Endothelial cell (in vitro differentiated cells): ENCODE measurements at places on chromosomes 3 and 15. TPM values are rescaled to one million over a fixed set of nuclear protein-coding genes. Genes with fewer than 3 reads are reported as not detected.

DNA sequence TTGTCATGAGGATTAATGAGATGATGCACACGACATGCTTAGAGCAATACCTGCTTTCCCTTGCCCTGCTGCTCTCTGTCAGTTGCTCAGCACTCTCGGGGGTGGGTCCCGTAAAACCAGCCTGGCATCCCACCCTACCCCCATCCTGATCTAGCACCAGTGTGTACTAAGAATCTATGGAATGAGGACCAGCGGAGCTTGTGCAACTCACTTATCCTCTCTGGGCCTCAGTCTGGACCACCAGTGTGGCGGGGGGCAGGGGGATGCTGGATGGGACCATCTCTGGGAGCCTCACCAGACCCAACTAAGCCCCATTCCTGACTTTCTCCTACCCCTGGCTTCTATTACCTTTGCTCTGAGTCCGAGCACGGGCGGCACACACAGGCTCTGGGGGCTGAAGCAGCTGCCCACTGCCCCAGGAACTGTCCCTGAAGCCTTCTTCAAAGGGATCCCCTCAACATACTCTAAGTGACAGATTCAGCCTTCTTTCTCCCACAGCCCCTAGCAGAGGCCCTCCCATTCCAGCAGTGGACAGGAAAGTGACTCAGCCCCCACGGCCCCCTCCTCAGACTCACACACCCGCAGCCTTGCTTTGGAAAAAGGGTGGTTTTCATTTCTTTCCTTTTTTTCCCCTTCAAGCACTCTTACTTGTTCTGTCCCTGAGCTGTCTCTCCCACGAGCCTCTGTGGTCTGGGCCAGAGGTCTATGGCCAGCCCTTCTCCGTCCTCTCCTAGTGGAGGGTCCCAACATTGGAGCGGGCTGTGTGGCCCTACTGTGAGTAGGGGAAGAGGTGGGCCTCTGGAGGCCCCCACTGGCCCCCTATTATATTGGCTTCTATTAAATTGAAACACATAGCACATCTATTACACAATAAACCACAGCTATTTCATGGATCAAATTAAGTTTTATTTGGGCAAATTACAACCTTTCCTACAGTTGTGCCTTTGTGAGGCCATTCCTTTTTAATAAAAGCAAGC, 100.3 kb downstream of the SMAD6 start:
- DNase-seq = no peak

DNA sequence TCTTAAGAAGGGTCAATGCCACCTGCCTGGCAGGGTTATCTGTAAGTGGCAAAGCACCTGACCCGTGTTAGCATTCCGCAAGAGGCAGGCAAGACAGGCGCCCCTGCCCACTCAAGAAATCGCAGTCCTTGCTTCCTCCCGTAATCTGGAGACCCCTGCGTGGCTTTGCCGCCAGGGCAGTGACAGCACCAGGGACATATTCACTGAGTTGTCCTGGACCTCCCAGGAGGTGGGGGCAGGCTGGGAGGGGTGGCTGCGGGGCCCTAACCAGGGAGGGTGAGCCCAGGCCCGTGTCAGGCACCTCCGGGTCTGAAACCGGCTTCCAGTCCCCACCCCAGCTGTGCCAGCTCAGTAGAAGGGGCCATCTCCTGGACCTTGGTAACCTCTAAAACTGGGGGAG, 15.8 kb upstream of the SEC13 start:
- no peak for DNase-seq

DNA sequence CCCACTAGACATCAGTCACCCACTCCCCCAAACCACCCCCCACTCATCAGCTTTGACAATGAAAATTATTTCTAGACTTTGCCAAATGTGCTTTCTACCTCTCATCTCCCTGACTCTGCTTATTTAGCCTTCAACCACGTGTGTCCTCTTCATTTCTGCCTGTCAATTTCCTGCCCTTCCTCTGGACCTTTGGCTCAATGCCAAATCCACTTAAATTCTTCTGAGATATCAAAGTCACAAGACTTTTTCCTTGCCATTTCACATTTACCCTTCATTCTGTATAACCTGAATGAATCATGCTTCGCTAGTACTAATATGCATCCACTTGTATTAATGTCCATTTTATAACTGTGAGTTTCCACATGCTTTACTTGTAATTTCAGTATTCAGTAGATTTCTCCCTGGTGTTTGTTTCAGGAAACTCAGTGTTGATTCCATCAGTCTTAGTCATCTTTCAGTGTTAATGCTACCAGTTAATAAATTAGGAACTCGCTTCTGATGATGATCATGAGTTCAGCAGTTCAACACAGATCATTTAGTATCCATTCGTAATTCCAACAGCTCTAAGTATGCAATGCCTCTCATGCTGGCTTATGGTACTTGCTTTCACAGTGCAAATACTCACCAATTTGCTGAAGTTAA, 128.2 kb upstream of the OSTN start:
- DNase-seq = no peak

DNA sequence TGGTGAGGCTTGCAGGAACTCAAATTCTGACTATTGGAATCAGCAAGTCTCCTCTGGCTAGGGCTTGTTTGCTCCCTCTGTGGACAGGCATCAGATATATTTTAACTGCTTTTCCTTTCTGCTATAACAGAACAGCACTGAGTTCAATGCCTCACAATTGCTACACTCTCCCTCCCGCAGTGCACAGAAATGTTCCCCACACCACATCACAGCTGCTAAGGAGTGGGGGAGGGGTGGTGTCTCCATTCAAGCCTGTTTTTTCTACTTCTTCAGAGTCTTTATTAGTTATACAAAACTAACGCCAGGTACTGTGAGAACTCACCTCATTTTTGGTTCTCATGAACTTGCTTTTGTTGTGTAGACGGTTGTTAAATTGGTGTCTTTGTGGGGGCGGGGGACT, 68.5 kb downstream of the BCHE start:
- no peak for DNase-seq

GRCh38 chr3:20511863-20512505, 326.0 kb upstream of the SGO1 start:
- DNase-seq = peak; percentile 4

GRCh38 chr3:29322586-29322985, 41.7 kb downstream of the RBMS3 start:
- DNase-seq = no peak

GRCh38 chr15:101162701-101163483, 89.0 kb downstream of the CHSY1 start:
- DNase-seq = no peak

GRCh38 chr15:25054943-25055342, 100.2 kb downstream of the SNRPN start:
- no peak for DNase-seq

DNA sequence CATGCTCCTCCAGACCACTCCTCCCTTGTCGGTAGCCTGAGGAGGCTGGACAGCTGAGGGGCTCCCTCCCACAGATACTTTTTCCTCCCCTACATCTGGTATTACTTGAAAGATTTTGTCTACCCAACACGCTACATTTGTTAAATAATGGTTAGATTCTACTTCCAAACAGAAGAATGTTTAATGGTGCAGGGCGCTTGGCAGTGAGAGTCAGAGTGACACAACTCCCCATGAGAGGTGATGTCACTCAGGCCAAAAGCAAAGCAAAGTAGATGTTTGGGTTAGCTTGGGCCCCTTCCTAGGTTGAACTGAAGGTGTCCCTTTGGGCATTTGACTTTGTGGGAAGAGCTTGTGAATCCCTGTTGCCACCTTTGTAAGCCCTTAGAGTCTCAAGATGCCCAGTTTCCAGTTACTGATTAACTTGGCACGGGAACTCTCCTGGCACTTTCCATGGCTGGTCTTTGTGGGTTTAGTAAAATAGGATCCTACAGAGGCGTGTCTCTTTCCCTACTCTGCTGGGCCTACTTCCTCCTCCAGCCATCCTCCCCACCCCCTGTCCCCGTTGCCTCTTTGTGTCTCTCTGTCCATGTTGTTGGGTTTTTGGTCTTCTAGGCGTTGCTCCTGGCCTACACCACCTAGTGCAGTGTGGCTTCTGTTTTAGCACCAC, 5.6 kb downstream of the LIMD1 start:
- DNase-seq = no peak

Gene IMPG2
- total RNA-seq = 0.74 TPM

Gene KCNMB2
- not detected for total RNA-seq

DNA sequence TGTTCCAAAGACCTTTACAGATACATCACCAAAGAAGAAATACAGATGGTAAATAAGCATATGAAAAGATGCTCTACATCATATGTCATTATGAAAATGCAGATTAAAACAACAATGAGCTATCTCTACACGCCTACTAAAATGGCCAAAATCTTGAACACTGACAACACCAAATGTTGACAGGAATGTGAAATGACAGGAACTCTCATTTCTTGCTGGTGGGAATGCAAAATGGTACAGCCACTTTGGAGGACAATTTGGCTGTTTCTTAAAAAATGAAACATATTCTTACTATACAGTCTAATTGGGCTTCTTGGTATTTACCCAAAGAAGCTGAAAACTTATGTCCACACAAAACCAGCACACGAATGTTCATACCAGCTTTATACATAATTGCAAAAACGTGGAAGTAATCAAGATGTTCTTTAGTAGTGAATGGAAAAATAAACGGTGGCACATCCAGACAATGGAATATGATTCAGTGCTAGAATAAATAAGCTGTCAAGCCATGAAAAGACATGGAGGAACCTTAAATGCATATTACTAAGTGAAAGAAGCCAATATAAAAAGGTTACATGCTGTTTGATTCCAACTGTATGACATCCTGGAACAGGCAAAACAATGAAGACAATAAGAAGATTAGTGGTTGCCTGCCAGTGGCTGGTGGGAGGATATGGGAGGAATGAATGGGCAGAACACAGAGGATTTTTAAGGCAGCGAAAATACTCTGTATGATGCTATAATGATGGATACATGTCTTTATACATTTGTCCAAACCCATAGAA, 81.3 kb upstream of the NEDD4 start:
- no peak for DNase-seq

Gene SCG5
- total RNA-seq = 15.6 TPM

Gene OR5K2
- not detected for total RNA-seq

- no peak for DNase-seq
Observed at GRCh38 chr3:162262129-162262528, 765.5 kb downstream of the OTOL1 start.

Gene CLEC3B
- 0.41 TPM for total RNA-seq

- DNase-seq = peak; percentile 4
Observed at GRCh38 chr3:74139648-74140047, 474.8 kb downstream of the CNTN3 start.

DNA sequence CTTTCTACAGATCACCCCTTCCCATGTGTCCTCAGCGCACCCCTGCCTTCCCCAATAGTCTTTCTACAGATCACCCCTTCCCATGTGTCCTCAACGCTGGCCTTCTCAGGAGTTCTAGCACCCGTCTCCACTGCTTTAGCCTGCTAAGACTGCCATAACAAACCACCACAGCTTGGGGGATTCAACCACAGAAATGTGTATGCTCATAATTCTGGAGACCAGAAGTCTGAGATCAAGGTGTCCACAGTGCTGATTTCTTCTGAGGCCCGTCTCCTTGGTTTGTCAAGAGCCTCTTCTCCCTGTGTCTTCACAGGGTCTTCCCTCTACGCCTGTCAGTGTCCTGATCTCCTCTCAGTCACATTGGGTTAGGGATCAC, 68.1 kb upstream of the CGNL1 start:
- DNase-seq = no peak

Gene COL7A1
- 5.2 TPM for total RNA-seq

DNA sequence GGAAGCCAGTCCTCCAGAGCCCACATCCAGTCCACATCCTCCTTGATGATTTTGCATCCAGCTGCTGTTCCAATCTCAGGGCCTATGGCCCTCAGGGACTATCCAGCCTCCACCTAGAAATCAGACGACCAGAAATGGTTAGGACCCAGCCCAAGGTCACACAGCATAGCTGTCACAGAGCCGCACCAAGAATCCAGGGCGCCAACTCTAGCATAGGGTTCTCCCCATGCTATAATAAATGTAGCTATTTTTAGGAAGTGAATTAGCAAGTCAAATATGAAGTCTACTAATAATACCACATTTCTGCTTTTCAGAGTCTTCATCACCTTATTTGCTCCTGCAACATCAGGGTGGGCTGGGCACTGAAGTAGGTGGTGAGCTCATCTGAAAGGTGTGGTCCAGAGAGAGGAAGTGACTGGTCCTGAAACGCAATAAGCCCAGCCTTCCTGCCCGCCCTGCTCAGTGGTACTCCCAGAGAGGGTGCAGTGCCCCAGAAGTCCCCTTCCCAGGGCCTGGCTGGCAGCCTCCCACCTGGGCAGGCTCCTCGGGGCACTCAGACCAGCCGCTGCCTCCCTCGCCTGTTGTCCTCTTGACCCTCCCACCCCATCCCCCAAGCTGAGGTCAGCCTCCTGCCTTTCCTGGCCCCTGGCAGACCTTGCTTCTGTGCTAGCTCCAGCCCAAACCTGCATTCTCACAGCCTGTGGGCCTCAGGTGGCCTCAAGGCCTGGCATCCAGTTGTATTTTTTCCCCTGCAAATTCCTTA, 17.6 kb upstream of the CYP11A1 start:
- DNase-seq = no peak

Gene FBXW12
- not detected for total RNA-seq

DNA sequence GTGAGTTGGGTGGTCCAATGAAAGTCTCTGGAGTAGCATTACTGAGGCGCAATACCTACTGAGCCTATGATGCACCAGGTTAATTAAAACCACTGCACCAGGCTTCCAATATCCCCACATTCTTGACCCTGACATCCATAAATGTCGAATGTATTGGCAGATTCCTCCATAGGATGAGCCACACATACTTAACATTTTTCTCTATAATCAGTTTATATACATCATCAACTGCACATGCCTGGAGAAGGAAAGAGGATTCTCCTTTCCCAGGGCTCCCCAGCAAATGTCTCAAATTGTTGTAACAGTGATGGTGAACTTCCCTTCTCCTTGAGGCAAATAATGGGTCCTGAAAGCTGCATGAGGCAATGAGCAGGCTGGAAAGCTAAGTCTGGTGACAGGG, 82.3 kb upstream of the LPP start:
- DNase-seq = no peak

DNA sequence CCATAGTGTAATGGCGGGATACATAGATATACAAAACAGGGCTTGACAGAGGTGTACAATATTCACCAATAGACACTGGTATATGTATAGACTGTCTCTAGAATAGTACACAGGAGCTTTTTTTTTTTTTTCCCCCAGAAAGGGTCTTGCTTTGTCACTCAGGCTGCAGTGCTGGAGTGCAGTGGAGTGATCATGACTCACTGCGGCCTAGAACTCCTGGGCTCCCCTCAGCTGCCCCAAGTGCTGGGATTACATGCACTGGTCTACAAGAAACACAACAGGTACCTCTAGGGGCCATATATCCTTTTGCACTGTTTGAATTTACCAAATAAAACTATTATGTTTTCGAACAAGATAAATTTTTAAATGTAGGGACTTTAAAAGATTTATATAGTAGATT, 12.3 kb downstream of the RHOA start:
- DNase-seq = no peak
